ENCODE measurements at places on chromosomes 1 and 21. TPM values are rescaled to one million over a fixed set of nuclear protein-coding genes. Genes with fewer than 3 reads are reported as not detected.

The IL24 gene
- total RNA-seq, result not detected

The LRRC8B gene
- total RNA-seq, result 22.1 TPM

The CATSPER4 gene
- not detected for total RNA-seq

The FAM72C gene
- total RNA-seq, result 11.1 TPM

The DEGS1 gene
- total RNA-seq, result 76.9 TPM

DNA sequence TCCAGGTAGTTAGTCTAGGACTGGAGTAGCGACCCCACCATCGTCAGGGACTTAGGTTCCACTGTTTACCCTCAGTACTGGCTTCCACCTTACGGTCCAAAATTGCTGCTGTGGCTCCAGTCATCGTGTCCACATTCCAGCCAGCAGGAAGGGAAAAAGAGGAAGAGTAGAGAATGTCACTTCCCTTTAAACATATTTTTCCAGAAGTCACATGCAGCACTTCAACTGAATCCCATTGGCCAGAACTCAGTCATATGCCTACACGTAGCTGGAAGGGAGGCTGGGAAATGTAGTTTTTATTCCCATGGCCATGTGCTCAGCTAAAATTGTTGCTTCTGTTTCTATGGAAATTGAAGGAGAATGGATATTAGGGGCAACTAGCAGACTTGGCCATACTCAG lies 84.1 kb upstream of the SELENON start:
- no peak for DNase-seq

DNA sequence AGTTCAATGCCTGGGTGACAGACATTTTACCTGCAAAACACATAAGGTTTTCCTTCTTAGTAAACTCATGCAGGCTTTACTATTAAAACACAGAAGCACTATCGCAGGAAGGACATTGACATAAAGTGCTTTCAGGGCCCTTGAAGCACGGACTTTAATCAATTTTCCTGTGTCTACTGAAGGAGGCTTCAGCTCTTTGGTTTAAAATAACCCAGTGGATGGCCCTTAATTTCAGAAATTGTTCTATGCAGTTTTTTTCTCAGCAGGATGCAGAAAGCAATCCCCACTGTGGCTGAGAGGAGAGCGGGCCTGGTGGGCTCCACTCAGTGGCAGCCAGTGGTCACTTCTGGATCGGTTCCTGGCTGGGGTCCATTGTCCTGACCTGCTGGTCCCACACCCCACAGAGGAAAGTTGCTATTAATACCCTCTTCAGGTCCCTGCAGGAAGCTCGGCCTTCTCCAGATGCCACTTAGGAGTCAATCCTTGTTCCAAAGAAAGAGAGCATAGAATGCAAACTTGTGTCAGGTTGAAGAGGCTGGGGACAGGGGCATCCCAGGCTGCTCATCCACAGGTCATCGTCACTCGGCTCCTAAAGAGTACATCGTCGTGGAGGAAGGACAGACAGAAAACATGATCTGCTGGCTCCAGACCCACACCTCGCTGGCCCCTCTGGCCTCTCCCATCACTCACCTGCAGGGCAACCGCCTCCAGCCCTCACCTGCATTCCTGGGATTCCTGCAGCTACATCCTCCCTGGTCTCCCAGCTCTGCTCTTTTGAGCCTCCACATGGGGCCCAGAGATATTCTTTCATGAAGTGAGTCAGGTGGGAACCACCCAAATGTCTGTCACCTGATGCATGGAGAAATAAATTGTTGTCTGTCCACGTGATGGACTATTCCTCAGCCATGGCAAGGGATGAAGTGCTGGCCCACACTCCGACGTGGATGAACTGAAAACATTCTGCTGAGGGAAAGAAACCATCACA lies 153.1 kb downstream of the PSMG1 start:
- DNase-seq, result no peak

DNA sequence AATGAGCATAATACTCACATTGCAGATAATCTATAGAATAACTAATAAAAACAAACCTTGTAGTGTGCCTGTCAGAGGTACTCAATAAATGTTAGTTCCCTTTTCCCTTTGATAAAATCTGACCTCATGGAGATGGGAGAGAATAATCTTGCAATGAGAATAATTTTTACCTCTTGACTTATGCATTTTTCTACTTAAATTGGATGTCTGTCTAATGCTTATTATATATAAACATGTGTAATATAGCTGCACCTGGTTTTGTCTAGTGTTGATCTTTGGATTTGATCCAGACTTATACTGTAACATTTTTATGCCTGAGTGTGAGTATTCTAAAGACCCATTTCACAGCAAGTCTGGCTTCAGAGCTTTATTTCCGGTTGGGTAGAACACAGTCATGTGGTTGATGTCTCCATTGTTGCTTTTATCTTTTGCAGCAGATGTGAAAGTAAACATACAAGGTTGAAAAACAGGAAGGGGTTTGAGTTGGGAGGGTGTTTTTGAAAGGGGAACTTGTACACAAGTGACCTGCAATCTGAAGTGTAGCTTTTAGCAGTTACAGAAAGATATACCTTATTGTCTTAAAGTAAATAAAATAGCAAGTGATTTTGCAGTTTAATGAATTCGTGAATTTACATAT lies 12.4 kb downstream of the EPB41 start:
- peak; percentile 77 for DNase-seq

GRCh38 chr1:207799989-207800648 lies 48.3 kb downstream of the CD46 start:
- peak; percentile 3 for DNase-seq

DNA sequence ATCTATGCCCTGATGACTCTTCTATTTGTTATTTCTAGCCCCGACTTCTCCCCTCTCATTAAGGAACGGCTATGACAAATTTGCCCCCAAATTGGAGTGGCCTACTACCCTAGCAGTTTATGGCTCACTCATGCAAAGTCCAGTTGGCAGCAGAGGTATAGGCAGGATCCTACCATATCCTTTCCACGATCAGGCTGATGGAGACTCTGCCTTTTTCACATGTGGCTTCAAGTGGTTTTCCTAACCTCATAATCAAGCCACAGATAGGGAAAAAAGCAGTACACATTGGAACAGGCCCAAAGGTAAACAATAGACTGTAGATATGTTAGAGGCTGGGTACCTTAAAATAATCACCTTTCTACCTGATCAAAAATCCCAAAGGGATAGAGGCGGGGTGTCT lies 292.5 kb downstream of the NCAM2 start:
- DNase-seq, result no peak

DNA sequence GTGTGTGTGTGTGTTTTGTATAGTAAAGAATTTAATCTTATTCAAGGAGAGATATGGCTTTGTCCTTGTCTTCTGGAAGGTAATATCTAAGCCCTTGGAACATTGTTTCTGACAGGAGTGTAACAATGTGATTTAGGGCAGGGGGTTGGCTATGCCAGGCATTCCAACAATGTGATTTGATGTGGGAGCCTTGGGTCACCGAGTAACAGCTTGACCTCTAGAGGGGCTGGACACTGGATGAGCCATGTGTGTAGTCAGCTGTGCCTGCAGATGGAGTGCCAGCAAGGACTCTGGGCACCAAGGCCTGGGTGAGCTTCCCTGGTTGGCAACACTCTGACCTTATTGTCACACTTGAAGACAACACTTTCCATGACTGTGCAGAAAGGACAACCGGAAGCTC lies 336.1 kb upstream of the ZP4 start:
- no peak for DNase-seq

DNA sequence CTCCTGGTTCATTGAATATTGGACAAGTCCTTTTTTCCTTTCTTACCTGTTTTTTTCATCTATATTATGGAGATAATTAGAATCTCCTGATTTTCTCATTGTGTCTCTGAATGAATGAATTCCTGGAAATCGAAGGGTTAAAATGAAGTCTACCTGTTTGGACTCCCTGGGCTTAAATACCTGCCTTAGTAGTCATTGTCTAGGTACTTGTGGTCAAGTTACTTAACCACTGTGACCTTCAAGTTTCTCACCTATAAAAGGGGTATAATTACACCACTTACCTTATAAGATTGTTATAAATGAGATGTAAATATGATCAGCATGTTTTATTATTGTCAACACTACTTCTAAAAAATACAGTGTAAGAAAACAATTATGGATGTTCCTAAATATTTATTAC lies 9.0 kb upstream of the TBX19 start:
- no peak for DNase-seq

GRCh38 chr1:46062651-46063319 lies 69.6 kb downstream of the PIK3R3 start:
- DNase-seq, result peak; percentile 76

- DNase-seq, result no peak
Measured at GRCh38 chr1:112358061-112358770, 37.8 kb upstream of the CTTNBP2NL start.

GRCh38 chr1:192274588-192274987 lies 42.2 kb upstream of the RGS21 start:
- no peak for DNase-seq

GRCh38 chr1:2214541-2215241 lies 13.4 kb upstream of the SKI start:
- DNase-seq, result no peak

DNA sequence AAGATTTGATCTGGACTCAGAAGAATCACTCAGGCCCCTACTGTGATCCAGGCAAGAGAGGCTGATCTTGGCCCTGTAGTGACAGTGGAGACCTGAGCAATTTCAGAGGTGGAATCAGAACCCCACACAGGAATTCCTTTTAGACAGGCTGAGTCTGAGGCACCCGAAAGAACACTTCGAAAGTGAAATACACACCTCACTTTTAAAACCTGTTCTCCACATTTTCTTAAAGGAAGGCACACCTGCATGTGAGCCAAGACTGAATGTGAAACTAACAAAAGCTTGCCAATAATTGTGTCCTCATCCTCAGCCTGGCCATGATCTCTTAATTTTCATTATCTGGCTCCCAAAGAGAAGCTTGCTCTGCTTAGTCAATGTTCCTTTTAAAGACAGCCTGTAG lies 32.2 kb downstream of the SIPA1L2 start:
- DNase-seq, result no peak

- DNase-seq, result no peak
Measured at GRCh38 chr1:115230281-115230680, 107.8 kb downstream of the NGF start.

All from activated CD4-positive, alpha-beta T cell treated with anti-CD3 and anti-CD28 coated beads, Interleukin-2, amount 10 ng/mL, durations not matched to agents 7 days and 5 days (primary cell).